NCI-H146 (cell line): ENCODE measurements at places on chromosomes 6 and 20.

GRCh38 chr6:146595972-146596731, 2.6 kb upstream of the ADGB start:
- DNase-seq: no peak

- no peak for DNase-seq
Measured at GRCh38 chr6:3278691-3279090, 19.9 kb downstream of the PSMG4 start.

DNA sequence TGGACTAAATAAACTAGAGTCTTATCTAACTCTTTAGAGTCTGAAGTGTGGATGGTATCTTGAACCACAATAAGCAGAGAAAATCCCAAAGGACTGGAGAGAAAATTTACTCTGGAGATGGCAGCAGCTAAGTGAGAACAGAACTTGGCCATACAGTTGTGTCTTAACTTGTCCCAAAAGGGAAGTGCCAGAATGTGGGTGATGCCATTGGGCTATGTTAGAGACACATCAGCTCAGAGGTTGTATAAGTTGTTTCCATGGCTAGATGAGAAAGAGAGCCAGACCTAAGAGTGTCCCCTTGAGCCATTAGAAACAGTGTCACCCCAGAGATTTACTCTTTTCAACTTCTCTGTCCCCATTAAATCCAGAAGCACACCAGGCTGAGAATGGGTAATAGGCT, 36.2 kb downstream of the FOXO3 start:
- DNase-seq: no peak

GRCh38 chr6:4381381-4381780, 246.0 kb upstream of the ECI2 start:
- DNase-seq: no peak

GRCh38 chr20:51579137-51579536, 36.6 kb upstream of the NFATC2 start:
- no peak for DNase-seq
